ENCODE measurements at places on chromosomes 3 and 15.

DNA sequence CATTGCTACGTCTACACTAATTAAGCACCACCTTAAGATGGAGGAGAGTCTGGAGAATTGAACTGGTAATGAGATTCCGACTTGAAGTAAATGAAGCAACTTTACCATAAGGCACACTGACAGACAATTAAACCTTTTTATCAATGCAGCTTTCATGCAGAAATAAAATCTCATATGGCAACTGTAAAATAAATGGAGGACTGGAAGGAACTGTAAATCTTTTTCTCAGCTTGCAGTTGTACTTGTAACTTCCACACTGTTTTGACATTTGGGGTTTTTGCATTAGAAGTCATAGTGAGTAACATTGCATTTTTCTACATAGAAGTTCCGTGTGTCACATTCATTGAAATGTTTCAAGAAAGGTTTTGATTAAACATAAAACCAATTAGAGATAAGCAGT lies 705.3 kb downstream of the NLGN1 start:
- DNase-seq: no peak

GRCh38 chr3:150515210-150515609 lies 31.1 kb downstream of the SERP1 start:
- DNase-seq: no peak

DNA sequence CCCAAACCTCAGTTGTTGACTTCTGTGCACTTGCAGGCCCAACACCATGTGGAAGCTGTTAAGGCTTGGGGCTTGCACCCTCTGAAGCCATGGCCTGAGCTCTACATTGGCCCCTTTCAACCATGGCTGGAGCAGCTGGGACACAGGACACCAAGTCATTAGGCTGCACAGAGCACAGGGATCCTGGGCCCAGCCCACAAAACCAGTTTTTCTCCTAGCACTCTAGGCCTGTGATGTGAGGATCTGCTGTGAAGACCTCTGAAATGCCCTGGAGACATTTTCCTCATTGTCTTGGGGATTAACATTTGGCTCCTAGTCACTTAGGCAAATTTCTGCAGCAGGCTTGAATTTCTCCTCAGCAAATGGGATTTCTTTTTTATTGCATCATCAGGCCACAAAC lies 1255.7 kb downstream of the ZPLD1 start:
- DNase-seq: no peak

- DNase-seq: no peak
These were observed 4.8 kb upstream of the MINDY2 start for GRCh38 chr15:58766290-58766689.

- no peak for DNase-seq
These were observed 77.9 kb upstream of the ARHGEF3 start for GRCh38 chr3:56879436-56880215.

- no peak for DNase-seq
These were observed 523 bp downstream of the HDAC11 start for GRCh38 chr3:13480340-13481318.

- DNase-seq: no peak
These were observed 88.8 kb downstream of the LARS2 start for GRCh38 chr3:45477041-45477725.

GRCh38 chr3:156781310-156782230 lies 44.6 kb upstream of the LEKR1 start:
- no peak for DNase-seq

DNA sequence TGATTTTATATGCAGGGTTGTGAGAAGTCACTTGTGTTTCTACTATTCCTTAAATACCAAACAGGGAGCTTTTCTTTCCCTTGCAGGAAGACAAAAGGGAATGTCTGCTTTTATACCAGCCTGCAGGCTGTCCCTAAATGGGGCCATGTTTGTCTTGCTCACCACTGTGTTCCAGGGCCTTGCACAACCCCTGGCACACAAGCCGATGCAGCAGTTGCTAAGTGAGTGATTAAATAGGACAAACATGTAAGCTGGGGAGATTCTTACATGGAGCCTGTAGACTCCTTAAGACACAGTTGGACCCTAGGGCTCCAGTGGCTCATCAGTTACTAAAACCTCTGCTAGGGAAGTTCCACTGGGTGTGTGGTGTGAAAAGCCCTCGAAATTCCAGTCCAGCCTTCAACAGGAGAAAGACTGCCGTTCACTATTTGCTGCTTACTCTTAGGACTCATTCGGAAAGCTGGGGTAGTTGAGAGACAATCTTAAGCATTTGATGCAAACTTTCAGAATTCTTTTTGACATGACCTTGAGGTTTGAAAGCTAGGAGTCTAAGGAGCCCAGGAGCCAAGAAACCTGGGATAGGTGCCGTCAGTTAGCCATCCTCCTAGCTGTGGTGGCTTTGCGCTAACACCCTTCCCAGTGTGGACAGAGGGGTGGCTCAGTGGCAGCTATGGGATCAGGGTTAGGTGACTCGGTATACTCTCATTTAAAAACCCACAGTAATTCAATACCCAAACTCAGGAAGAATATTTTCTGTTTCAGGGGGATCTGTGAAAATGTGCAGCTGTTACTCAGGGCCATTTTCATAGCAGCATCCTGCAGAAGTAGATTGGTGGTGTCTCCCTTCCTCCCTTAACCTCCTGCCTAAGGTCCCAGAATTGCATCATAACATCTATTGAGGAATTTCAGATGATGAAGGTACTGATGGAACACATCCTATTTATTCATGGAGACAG lies 39.1 kb downstream of the SYNM start:
- no peak for DNase-seq

DNA sequence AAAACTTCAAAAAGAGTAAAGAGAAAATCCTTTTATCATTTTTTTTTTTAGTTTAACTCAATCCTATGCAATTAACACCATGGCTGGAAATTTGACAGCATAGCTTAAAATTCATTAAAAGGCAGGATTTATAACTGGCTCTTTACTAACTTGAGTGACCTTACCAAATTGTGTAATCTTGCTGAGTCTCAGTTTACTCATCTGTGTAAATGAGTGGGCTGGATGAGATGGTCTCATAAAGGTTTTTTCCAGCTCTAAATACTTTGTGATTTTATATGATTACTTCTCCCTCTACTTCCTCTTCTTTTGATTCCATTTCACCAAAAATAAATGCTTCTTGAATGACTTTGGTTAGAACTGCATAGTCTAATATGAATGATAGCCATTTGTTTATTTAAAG lies 234.9 kb upstream of the SATB1 start:
- no peak for DNase-seq
